ENCODE measurements at places on chromosomes 13 and 19.
A peak's percentile ranks its signal among the peaks of the same experiment; 100 is the strongest.

DNA sequence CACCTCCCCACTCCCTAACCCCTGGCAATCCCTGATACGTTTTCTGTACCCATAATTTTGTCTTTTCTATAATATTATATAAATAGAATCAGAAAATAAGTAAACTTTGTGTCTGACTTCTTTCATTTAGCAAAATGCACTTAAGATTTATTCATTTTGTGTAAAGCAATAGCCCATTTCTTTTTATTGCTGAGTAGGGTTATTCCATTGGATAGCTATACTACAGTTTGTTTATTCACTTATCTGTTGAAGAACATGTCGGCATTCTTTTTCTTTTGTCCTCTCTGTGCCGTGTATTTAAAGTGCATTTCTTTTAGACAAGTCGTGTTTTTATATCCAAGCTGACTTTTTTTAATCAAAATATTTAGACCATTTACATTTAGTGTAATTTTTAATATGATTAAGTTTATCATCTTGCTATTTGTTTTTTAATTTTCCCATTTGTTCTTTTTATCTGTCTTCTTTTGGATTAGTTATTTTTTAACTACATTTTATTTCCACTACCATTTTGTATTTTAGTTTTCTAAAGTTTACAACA lies 176.4 kb upstream of the TSHZ3 start:
- no peak for DNase-seq

- no peak for DNase-seq
Observed at GRCh38 chr13:80116107-80116506, 224.8 kb downstream of the SPRY2 start.

DNA sequence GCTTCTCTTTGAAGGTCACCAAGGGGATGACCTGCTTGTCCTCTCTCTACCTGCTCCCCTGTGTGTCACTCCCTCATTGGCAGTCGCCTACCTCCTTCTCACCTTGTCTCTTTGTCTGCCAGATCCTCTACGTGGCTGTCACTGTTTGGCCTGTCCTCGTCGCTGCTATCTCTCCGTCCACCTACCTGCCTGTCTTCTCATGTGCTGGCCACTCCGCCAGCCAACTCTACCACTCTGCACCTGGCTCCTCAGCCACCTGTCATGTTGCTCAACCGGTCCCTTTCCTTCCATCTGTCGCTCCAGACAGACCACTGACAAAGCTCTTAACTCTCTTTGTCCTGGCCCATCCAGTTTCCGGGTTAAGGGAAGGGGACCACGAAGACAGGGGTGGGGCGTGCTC lies at the start of gene KLK12:
KLK12 (minus strand) TSS at position 299 of the 400 bp plus-strand sequence. CDS start 381 bp downstream, outside the sequence.
- DNase-seq = no peak

- DNase-seq = peak; percentile 39
Observed at GRCh38 chr19:14167576-14168138, 31.3 kb upstream of the ASF1B start.

- DNase-seq = no peak
Observed at GRCh38 chr13:113216254-113217048, 7.0 kb downstream of the CUL4A start.

DNA sequence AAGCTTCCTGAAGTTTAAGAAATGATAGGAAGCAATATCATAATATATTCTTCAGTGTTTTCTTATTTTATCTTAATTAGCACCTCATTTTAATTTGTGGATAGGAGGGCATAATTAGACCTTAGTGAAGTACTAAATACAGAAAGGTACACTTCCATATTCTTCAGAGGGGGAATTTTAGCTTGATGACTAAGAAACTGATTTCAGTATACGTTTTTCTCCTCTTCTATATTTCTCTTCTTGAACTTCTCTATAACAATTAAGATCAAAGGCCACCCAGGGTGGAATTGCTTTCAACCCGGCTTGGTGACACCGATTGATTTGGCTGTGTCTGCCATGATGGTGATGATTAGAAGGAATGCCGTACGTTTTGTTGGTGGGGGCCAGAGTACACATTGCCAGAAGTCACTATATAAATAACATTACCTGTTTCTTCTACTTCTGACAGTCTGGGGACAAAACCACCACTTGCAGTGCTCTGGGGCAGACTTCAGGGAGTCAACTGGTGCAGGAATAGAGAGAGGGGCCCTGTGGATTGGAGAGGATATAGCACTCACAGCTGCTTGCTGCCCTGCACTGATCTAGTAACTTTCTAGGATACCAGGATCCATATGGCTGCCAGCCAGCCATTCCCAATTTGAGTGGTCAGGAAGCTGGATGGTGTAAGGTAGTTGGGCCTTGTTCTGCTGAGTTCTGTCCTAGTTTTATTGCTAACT lies 73.8 kb downstream of the SPATA13 start:
- DNase-seq = no peak

DNA sequence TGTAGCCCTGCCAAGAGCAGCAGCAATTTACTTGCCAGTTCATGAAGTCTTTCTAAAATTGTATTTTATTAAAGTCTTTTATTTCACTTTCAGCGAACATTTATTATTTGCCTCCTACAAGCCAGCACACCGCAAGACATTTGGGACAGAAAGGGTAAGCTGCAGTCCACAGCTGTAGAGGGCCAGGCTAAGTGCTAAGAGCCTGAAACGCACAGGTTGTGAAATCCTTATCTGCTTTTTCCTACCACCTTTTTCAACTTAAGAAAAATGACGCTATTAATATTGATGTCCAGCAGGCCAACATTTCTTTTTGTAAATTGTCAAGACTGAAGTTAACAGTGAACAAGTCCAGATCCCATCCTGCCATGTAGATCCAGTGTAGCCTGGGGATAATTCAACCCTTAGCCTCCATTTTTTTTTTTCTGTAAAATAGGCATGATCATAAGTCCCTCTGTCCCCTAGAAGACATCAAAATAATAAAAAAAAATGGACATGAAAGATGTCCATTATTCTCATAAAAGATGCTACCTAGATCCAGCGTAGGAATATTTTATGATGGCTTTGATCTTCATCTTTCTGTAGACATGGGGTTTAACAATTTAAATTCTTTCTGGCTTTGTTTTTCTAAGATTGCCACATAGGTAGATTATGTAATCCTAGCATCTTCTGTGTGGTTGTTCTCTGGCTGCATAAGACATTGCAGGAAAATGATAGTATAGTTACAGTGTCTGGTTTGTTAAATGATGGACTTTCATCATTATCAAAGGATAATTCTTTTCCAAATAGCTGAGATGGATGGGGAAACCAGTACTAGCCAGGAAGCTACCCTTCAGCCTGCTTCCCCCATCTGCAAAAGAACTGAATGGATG lies 128.4 kb downstream of the SHISA2 start:
- no peak for DNase-seq

GRCh38 chr19:52963247-52963618 lies 552 bp upstream of the ZNF816 start:
- DNase-seq = no peak

DNA sequence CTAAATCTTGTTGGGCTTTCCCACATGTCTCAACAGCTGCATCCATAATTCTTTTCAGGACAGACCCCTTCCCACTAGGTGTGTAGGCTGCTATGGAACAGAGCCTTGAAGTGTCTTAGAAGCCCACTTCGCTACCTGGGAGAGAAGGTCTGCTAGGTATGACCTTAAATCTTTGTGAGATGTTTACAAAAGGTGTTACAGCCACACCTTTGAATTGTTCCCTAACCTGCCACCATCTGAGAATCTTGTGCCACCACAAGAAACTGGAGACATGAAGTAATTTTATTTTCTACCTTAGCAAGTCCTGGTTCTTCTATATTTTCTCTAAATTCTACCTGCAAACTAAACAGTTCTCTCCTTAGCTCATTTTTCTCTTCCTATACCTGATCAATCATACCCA lies 67.4 kb upstream of the IL17D start:
- no peak for DNase-seq

DNA sequence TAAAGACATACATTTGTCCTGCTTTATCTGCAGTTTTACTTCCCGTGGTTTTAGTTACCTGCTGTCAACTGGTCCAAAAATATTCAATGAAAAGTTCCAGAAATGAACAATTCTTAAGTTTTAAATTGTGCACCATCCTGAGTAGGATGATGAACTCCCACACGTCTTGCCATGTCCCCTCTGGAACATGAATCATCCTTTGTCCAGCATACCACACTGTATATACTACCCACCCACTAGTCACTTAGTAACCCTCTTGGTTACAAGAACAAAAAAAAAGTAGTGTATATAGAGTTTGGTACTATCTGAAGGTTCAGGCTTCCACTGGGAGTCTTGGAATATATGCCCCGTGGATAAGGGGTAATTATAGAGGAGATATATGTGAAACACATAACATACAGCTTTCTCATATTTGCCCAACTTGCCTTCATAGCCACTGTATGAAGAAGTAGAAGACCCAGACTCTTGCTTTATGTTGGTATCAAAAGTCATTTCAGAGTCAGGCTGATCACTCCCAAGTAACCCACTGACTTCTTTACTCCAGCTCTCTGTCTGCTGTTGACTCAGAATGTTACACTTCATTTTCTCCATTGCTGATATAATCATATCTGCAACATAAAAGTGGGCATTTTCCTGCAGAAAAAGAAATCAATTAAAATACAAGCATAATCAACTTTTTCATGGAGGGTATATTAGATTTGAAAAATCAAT lies 19.3 kb downstream of the RUBCNL start:
- DNase-seq = no peak

GRCh38 chr19:8469613-8470368 lies 25.0 kb downstream of the HNRNPM start:
- no peak for DNase-seq
